Muscle of back (tissue), 13 donors: ENCODE measurements at places on chromosomes 4 and X.

DNA sequence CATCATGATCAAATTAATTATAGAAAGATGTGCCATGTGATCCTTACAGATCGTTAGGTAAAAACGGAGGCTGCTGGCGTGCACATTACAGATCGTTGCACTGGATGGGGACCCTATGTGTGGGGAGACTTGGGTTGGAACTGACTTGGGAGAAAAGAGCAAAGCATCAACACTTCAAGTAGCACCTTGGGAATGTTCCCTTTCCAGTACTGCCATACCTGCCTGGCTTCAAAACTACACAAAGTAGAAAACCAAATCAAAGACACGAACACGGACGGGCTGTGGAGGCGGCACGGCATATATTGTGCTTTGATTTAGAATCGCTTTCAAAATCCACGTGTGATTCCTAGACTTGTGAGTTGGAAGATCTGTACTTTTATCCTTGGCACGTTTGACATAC lies 898 bp downstream of the CMC4 start:
- DNase-seq = no peak

- DNase-seq = no peak
Measured at GRCh38 chrX:46589977-46590723, 16.6 kb downstream of the CHST7 start.

GRCh38 chrX:108590496-108590895 lies 145.9 kb downstream of the IRS4 start:
- DNase-seq = no peak

- DNase-seq = no peak
Measured at GRCh38 chrX:151873096-151873495, 39.6 kb upstream of the MAGEA4 start.

DNA sequence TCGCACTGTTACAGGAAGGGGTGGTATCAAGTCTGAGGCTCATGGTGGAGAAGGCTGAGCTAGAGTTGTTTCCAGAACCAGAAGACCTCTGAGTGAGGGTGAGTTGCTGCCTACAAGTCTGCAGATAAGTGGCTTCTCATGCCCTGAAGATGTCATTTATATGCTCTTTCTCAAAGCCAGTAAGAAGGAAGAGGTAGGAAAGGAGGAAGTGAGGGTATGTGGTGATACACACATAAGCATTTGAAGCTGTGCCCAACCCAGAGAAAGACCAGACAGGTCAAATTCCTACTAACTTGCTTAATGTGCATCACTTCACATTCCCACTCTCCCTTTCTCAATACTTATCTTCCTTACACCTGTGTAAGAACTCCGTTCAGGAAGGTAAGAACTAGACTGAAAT lies at the start of gene PPBP:
Gene PPBP, minus strand, starts transcription at position 130 of the 400 bp plus-strand sequence. Its CDS starts 87 bp downstream, at position 43.
- no peak for DNase-seq

GRCh38 chr4:100795581-100795980 lies 277.8 kb upstream of the EMCN start:
- no peak for DNase-seq

GRCh38 chr4:56158483-56158882 lies 209.7 kb downstream of the CEP135 start:
- no peak for DNase-seq

- peak; percentile 4 for DNase-seq
Measured at GRCh38 chrX:8632924-8633323, 99.0 kb downstream of the ANOS1 start.

DNA sequence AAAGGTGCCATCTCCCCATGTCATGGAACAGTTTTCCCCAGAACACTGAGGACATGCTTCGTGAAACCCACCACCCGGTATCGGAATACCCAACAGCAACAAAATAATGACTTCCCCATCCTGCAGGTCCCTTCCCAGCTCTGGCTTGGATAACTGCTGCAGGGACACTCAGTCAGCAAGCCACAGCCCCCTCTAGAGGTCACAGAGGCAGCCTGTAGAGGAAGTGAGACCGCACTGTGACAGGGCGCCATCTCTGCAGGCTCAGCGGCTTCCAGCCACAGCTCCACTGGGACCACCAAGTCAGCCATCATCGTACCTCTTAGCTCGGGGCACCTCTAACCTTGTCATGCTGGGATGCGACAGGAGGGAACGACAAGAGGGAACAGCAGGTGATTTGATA lies 315.9 kb downstream of the LDB2 start:
- DNase-seq = no peak

- no peak for DNase-seq
Measured at GRCh38 chr4:147836807-147837206, 104.9 kb downstream of the ARHGAP10 start.
